ENCODE measurements at places on chromosomes 6 and 20.

GRCh38 chr20:11302436-11302835 is 615.3 kb upstream of the BTBD3 start:
- DNase-seq, result no peak

GRCh38 chr20:8740265-8740664 is 328.6 kb upstream of the PLCB4 start:
- DNase-seq, result no peak

DNA sequence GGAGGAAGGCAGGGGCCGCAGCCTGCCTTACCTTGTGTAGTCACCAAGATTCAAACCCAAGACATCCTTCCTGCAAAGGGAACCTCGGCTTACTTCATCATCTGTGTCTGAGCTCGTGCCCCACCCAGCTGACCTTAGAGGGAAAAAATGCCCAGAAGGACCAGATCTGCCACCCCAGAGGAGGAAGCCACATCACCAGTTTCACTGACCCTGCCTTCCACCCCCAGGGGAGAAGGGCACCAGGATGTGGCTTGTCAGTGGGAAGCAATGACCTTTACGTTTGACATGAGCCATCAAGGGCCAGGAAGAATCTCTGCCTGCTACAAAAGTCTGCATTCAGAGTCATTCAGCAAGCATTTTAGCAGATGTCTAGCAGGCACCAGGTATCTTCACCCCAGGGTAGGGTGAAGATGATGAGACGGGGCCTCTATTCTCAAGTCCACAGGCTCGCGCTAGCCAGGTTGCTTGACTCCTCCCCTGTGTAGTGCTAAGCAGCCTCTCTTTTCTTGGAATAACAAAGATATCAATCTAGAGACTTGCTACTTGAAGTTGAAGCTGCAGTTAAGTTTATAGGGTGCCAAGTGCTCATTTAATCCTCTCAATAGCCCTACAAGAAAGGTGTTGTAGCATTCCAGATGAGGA is 28.1 kb downstream of the HM13 start:
- DNase-seq, result no peak

DNA sequence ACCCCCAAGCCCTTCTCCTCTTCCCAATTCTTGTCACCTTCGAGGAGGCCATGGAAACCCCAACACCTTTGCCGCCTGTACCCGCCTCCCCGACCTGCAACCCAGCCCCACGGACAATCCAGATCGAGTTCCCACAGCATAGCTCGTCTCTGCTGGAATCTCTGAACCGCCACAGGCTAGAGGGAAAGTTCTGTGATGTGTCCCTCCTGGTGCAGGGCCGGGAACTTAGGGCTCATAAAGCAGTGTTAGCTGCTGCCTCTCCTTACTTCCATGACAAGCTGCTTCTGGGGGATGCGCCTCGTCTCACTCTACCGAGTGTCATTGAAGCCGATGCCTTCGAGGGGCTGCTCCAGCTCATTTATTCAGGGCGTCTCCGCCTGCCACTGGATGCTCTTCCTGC is 675 bp downstream of the ZBTB9 start:
- no peak for DNase-seq

- no peak for DNase-seq
Observed at GRCh38 chr6:48429610-48430009, 318.6 kb upstream of the PTCHD4 start.

DNA sequence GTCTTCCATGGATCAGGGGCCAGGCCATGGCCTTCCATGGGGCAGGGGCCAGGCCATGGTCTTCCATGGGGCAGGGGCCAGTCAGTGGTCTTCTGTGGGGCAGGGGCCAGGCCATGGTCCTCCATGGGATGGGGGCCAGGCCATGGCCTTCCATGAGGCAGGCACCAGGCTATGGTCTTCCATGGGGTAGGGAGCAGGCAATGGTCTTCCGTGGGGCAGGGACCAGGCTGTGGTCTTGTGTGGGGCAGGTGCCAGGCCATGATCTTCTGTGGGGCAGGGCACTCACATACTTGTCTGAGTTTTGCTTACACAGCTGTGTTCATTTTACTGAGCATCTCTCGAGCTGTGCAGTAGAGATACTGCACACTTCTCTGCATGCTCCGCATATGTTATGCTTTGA is 57.3 kb upstream of the THBS2 start:
- DNase-seq, result no peak

GRCh38 chr6:110355727-110356126 is 2.4 kb downstream of the METTL24 start:
- DNase-seq, result no peak

- DNase-seq, result no peak
Observed at GRCh38 chr6:127784468-127784867, 116.4 kb downstream of the THEMIS start.

Measured in bone marrow (tissue), 2 donors.